ENCODE measurements at places on chromosomes 7 and 10.

GRCh38 chr10:49109669-49110340 is 5.5 kb downstream of the VSTM4 start:
- peak; percentile 69 for DNase-seq

DNA sequence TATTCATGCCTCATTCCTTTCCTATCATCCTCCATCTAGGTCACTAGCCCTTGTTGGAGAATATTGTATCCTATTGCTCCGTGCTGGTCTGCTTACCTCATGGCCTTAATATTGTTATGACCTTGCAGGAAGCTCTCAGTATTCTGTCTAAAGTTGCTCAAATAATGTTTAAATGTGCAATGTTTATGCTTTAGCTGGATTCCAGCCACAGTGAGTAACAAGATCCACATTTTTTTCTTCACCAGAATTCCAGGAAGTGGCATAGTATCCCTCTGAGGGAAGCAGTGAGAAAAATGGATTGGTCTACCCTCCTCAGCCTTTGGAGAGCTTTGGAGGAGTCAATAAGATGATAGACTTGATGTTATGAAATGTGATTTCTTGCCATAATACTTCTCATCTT is 402.6 kb downstream of the NRG3 start:
- no peak for DNase-seq

DNA sequence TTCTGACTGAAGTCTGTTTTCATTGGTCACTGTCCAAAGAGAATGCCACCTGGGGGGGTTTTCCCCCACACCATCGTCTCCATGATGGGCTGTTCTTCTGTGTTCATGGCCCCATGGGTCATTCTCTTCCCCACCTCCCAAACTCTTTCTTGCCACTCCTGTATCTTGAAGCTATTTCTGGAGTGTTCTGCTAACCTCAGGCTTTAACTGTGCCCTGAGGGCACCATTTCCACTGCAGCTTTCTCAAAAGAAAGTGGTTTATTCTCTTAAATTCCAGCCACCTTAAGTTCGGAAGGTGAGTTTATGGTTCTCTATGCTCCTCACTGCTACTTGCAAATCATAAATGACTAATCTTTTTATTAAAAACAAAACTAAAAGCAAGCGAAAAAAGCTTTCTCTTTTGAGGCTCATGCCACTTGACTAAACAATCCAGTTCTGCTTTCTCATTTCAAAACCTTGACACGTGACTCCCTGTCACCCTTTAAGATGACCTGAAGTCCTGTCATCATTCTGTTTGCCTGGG is 7.4 kb upstream of the APBB1IP start:
- no peak for DNase-seq

GRCh38 chr10:61283481-61284221 is 169.5 kb downstream of the TMEM26 start:
- DNase-seq = no peak

DNA sequence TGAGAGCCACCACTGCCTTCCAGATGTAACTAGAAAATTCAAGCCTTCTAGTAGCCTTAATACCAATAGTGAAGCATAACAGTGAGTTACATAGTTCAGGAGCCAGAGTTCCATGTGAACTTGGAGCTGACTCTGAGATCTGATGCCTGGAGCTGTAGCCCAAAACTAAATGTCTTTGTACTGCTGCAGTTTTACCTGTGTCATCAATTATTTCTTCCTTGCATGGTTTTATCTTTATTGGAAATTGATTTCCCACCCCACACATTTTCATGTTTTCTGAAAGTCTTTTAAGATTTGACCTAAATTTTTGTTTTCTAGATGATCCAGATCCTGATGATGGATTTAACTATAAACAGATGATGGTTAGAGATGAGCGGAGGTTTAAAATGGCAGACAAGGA is 17.0 kb downstream of the OPN1SW start:
- no peak for DNase-seq

- DNase-seq = no peak
Measured at GRCh38 chr10:105714728-105715127, 1073.6 kb downstream of the SORCS3 start.

DNA sequence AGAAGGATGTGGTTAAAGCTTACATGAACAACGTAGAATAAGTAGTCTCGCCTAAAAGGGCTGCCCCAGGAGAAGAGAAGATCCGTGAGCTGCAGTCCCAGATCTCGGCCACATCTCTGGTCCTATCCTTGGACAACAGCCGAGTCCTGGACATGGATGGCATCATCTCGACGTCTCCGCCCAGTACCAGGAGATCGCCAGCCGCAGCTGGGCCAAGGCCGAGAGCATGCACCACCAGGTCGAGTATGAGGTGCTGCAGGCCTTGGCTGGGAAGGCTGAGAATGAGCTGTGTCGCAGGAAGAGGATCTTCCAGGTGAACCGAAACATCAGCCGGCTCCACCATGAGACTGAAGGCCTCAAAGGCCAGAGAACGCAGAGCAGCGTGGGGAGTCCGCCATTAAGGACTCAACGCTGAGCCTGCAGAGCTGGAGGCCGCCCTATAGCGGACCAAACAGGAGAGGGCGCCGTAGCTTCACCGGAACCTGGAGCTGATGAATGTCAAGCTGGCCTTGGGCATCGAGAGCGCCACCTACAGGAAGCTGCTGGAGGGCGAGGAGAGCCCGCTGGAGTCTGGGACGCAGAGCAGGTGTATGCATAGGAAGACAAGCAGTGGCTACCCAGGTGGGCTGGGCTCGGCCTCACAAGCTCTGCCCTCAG is 22.2 kb downstream of the LIPK start:
- no peak for DNase-seq

GRCh38 chr10:61845196-61845949 is 56.1 kb upstream of the ARID5B start:
- DNase-seq = no peak

GRCh38 chr7:123075838-123076467 is 80.5 kb upstream of the TAS2R16 start:
- no peak for DNase-seq

DNA sequence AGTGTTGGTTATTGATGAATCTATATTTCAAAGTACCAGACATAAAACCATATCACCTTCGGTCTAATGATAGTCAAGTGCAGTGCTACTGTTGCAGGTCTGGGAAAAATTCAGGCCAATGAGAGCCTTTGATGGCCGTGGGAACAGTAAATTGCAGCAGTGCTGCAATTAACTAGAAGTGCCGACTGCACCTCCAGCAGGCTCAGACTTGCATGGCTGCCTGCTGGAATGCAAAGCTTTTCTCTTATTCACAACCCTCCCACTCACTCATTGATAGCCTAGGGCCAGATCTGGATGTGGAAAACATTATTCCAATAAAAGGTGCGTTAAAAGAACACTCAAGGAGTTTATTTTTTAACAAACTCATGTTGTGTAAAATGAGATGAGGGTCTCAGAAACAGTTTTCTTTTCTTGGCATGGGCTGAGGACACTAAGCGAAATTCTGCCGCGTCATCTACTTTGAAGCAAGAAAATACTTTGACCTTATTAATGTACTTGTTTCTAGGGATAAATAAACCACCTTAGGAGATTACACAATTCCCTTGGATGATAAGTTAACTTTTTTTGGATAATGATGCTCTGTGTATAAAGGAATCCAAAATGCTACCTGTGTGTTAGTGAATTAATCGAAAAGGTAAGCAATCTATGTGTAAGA is 17.1 kb downstream of the PLXDC2 start:
- DNase-seq = no peak

GRCh38 chr10:19713800-19714525 is 102.3 kb upstream of the PLXDC2 start:
- DNase-seq = no peak

GRCh38 chr10:84540617-84541288 is 212.4 kb downstream of the CCSER2 start:
- peak; percentile 28 for DNase-seq

DNA sequence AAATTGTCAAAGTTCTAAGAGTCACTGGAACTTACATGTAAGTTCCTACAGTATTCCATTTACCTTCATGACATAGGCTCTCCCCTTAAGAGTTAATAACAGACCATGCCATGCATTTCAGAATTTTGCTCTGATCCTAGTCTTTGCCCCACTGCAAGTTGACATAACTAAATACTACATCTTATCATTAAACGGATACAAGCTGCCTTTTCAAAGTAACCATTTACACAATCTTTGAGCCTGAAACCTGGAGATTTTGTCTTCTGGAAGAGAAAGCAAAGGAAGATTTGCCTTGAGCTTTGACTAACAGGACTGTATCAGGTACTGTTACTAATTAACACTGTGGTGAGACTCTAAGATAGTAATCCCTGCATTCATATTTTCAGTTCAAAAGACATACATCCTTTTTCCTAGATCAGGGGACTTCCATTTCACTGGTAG is 9.3 kb upstream of the AKR1D1 start:
- DNase-seq = no peak

DNA sequence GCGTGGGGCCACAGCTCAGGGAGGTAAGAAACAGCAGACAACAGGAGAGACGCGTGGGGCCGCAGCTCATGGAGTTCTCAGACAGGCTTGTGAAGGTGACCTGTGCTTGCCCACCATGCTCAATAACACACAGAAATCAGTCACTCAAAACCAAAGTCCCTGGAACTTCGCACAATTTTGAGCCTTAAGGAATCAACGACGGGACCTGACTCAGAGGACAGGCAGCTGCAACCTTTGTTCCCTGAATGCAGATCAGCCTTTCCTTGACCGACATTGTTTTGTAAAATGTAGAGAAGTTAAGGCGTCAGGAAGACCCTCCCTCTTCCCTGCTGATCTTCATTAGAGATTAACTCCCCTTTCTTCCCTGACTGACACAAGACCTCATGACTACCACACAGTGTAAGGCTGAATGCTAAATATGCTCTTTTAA is 8.5 kb upstream of the KNDC1 start:
- no peak for DNase-seq

GRCh38 chr7:38855867-38856266 is 53.1 kb downstream of the VPS41 start:
- DNase-seq = no peak

GRCh38 chr10:122342293-122343134 is 32.0 kb upstream of the PLEKHA1 start:
- DNase-seq = peak; percentile 25

DNA sequence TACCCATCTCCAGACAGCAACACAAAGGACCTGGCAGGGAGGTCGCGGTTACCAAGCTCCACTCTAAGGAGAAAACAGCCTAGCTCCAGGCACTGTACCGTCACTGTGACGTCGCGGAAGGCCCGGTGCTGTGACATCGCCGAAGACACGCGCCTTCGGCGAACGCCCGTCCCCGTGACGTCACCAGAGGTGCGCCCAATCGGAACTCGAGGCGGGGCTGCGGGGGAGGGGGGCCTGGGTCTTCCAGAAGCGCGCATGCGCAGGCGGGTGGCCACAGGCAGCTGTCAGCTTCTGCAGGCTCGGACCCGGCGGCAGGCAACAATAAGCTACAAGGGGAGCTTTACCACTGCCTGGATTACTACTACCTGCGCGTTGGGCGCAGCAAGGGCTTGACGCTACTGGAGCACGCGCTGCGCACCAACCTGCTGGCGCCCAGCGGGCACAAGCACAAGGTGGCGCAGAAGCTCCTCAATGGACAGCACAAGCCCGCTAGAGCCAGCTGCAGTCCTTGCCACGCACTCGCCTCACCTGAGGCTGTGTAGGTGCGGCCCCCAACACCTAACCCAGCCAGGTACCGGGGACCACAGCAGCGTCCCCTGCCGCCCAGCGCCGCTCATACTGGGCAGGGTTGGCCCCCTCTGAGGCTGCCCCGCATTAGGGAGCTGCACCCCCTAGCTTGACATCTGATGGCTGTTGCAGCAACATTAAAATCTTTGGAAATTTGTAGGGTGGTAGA is 208.4 kb downstream of the TPST1 start:
- no peak for DNase-seq

- no peak for DNase-seq
Measured at GRCh38 chr7:158424011-158424410, 163.6 kb downstream of the PTPRN2 start.

DNA sequence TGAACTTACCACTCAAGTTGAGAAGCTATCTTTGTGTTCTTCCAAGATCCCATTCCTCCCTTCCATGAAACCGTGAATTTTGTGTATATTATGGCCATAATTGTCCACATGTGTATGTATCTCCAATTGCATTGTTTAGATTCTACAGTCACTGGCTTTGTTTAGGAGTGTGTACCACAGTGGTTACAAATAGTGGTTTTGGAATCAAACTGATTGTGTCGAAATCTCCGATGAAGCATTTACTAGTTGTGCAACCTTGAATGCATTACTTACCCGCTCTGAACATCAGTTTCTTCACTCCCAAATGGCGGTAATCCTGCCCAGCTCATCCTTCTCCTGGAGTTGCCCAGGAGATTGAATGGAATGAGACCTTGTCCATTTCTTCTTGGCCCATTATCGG is 145.0 kb upstream of the ZNF32 start:
- peak; percentile 44 for DNase-seq

DNA sequence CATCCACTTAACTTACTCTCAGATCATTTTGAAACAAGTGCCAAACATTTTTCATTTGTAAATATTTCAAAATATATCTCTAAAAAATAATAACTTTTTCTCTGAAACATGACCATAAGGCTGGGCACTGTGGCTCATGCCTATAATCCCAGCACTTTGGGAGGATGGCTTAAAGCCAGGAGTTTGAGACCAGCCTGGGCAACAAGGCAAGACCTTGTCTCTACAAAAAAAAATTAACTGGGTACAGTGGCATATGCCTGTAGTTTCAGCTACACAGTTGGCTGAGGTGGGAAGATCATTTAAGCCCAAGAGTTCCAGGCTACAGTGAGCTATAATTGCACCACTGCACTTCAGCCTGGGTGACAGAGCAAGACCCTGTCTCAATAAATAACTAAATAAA is 36.4 kb downstream of the USP54 start:
- DNase-seq = no peak

GRCh38 chr10:111493024-111493625 is 416.3 kb downstream of the ADRA2A start:
- DNase-seq = no peak

DNA sequence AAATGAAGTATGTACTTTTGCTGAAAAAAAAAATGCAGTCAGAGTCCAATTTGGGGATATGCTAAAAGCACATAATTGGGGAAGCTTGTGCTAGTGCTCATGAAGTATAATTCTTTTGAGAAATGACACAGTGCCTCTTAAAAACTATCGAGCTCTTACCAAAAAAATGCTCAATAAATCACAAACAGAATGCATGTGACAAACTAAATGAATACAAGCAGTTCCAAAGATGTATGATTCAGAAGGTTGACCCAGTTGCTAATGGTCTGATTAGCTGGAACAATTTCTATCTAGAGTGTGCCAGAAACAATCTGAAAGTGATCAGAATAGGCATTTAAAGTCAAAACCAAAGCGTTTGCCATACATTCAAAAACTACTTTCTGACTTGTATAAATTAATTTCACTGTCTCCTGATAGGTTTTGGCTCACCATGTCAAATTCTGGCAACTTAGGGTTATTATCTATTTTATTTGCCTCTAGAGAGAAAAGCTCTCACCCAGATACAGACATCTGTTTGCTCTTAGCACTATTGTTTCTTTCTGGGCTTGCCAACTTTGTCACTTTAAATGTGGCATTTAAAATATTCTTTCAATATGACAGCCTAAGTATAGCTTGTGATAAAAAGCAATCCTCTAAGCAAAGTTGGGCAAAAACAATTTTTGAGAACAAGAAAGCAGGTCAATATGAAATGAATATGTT is 114.7 kb upstream of the AHR start:
- DNase-seq = peak; percentile 87

All from GM04504 (cell line).